ENCODE measurements at places on chromosomes 6 and 20.
A peak's percentile ranks its signal among the peaks of the same experiment; 100 is the strongest.

GRCh38 chr6:96608074-96608473 is 45.1 kb downstream of the FHL5 start:
- DNase-seq: no peak

DNA sequence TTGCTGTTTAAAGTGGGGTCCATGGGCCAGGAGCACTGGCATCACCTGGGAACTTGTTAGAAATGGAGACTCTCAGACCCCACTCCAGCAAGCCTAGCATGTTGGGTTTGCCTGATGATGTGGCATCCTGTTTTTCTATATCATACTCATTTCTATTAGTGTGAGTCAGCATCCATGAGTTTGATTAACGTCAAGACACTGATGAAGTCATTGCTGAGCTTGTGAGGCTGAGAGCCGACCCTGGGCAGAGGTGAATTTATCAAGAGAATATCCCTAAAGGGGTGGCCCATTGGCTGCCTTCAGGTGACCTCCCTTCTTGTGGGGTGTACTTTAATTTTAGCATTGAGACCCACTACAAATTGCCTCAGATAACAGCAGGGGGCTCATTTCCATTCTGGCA is 43.4 kb upstream of the RNF144B start:
- DNase-seq: peak; percentile 92

DNA sequence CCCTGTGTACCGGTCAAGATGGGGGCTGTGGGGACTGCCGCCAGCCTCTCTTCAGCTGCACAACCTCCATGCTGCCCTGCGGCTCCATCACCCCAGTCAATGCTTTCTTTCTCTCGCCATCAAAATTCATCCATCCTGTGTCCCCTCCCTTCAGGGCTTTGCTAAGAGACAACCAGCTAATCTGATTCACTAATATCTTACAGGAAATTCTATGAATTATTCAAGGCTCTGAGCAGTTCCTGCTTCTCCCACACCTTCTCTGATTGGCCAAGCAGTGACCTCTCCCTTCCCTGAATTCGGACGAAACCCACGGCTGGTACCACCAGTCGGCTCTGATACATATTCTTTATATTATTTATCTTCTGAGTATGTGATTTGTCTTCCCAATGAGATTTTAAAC is 13.8 kb downstream of the ITPR3 start:
- DNase-seq: no peak

- no peak for DNase-seq
Measured at GRCh38 chr20:46774236-46774635, 64.8 kb downstream of the SLC2A10 start.

- peak; percentile 58 for DNase-seq
Measured at GRCh38 chr20:1802385-1803060, 92.7 kb upstream of the SIRPA start.

All from ELR (cell line).